ENCODE measurements at places on chromosomes 6 and 20.

- DNase-seq, result peak; percentile 4
These were observed 148.3 kb downstream of the HS3ST5 start for GRCh38 chr6:114194362-114195026.

DNA sequence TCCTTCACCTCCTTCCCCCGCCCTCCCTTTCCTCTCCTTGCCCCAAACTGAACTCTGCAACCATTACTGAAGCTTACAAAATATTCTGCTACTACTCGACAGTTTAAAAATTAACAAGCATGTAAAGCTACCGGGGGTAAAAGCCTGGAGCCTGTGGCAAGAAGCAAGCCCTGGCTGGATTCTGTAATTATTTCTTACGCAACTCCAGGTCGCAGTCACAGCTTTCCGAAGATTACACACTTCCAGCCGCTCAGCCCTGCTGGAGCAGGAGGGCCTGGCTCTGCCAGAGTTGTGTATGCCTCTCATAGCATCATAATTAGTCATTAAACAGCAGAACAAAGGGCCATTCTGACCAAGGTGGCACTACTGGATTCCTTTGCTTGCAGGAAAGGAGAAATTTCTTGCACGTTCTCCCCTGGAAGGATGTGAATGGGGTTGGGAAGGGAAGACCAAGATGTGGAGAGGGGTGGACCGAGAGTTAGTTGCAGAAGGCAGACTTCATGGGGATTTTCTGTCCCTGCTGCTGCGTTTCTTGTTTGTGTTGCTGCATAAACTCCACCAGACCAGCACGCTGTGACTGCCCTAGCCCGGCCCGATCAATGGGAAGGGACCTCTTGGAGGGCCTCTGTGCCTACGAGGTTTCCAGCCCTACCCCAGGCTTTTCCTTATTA is 23.6 kb downstream of the FOXQ1 start:
- DNase-seq, result peak; percentile 52

GRCh38 chr6:127554435-127555006 is 22.5 kb upstream of the C6orf58 start:
- peak; percentile 52 for DNase-seq

- DNase-seq, result no peak
These were observed 872 bp downstream of the HSPA12B start for GRCh38 chr20:3733119-3733995.
